Kidney tubule cell (primary cell): ENCODE measurements at places on chromosomes 12 and 14.

DNA sequence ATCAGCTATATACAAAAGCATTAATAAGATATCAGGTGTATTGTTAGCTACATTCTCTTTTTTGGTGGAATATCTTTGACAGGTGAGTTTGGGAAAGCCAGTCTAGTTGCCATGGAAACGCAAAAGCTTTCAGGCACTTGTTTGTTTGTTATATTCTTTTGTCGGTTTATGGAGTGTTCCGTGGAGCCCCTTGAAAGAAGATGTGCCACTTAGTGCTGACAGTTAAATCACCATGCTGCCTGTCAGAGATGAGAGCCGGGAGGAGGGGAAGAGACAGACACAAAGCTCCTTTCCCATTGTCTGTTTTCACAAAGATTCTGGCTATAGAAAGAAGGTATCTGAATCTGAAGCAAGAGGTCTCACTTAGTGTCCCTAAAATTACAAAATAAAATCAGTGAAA lies 170.8 kb downstream of the SNAPC1 start:
- no peak for DNase-seq

- no peak for DNase-seq
Measured at GRCh38 chr14:52352569-52352968, 38.5 kb downstream of the PTGER2 start.

GRCh38 chr12:11778713-11779685 lies 129.5 kb downstream of the ETV6 start:
- DNase-seq = peak; percentile 38

- no peak for DNase-seq
Measured at GRCh38 chr12:47570151-47570550, 135.7 kb downstream of the RPAP3 start.

DNA sequence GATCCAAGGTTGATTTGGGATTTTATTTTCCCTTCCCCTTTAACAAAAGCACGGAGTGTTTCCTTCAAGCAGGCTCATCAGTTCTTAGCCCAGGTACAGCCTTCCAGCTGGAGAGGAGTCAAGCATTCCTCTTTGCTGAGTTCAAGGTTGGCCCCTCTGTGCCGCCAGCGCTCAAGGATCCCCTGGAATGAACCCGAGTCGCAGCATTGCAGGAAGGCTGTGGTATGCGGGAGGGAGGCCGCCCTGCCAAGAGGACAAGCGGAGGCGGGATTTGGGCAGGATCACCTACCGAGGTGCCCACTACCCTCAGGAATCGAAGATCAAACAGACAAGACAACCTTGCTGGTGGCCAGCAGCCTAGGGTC lies 53.9 kb upstream of the NCOR2 start:
- DNase-seq = no peak

DNA sequence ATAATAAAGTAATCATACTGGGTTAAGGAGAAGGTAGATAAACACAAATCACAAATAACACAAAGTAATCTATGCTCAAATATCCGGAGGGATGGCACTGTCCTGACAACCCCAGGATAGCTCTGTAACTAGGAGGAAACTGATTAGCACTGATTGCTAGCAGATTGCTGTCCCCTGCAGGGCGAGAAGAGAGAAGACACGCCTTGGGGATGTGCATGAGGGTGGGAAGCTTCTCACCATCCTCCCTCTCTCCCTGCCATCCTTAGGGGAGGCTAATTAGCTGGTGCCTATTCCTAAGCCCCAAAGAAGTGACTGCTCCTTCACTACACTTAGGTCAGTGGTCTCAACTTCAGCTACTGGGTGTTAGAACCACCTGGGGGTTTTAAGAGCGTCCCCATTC lies 27.0 kb upstream of the TMEM260 start:
- DNase-seq = no peak

- peak; percentile 97 for DNase-seq
Measured at GRCh38 chr12:5808981-5809380, 136.1 kb downstream of the ANO2 start.
